ENCODE measurements at places on chromosomes 7 and 10.
A peak's percentile ranks its signal among the peaks of the same experiment; 100 is the strongest.

DNA sequence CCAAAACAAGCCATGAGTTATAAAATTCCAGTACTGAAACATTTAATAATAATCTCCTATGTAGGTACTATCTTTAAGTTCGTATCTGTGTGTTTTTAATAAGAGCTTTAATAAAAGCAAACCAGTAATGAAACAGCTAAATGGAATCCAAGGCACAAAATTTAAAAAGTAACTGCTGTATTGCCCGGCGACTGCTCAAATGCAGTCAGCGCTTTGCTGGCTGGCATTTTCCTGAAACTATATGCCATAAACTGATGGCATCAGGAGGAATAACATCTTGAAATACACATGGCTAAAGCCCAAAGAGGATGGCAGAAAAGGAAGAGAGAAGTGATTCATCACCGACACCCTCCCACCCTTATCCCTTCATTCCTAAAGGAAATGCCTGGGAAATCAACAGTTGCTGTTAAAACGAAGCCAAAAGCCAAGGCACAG, 133.1 kb downstream of the CUBN start:
- DNase-seq: no peak

DNA sequence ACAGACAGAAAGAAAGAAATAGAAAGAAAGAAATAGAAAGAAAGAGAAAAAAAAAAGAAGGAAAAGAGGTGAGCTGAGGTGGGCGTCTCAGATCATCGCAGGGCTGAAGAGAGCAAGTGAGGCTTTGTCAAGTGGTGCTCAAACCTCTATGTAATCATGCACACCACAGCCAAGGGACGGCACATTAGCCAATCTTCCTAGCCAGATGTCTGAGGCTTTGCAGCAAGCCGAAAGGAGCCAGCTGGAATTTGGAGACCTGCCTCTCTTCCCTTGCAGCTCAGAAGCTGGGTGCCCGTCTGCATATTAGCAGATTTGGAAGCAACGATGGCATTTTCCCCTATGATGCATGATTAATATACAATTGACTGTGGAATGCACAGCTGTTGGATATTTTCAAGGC, 52.5 kb downstream of the ADRA2A start:
- no peak for DNase-seq

DNA sequence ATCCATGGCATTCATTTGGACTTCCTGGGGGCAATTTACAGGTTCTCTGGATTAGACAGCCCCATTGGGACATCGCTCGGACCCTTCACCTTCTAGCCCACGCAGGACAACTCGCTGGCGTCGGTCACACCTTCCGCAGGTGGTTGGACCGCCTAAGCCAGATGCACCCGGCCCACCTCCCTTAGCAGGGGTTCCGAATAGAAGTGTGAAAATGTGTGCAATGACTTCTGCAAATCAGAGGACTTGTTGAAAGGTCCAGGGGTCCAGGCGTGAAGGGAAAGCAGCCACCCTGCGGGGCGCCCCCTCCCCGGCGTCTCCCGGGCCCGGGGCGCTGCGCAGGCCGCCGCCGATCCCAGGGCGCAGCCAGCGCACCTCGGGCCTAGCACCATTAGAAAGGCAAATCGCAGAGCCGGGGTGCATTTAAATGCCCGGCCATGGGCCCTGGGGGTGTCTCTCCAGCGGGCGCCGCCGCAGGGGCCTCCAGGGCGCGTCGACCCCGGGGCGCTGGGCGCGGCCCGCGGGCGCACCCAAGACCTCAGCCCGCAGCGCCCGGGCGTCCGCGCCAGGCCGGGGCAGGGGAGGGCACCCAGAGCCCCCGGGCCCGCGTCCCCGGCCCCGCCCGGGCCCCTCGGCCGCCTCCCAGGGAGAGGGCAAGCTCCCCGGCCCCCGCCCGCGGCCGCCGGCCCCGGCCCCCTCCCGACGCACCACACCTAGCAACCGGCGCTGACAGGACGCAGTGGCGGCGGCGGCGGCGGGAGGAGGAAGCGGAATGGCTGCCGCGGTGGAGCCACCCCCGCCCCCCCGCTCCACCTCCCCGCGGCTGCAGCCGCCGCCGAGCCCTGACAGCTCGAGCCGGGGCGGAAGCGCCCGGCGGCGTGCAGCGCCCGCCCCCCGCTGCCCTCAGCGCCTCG, 1.2 kb downstream of the JAZF1 start:
- peak; percentile 63 for DNase-seq

DNA sequence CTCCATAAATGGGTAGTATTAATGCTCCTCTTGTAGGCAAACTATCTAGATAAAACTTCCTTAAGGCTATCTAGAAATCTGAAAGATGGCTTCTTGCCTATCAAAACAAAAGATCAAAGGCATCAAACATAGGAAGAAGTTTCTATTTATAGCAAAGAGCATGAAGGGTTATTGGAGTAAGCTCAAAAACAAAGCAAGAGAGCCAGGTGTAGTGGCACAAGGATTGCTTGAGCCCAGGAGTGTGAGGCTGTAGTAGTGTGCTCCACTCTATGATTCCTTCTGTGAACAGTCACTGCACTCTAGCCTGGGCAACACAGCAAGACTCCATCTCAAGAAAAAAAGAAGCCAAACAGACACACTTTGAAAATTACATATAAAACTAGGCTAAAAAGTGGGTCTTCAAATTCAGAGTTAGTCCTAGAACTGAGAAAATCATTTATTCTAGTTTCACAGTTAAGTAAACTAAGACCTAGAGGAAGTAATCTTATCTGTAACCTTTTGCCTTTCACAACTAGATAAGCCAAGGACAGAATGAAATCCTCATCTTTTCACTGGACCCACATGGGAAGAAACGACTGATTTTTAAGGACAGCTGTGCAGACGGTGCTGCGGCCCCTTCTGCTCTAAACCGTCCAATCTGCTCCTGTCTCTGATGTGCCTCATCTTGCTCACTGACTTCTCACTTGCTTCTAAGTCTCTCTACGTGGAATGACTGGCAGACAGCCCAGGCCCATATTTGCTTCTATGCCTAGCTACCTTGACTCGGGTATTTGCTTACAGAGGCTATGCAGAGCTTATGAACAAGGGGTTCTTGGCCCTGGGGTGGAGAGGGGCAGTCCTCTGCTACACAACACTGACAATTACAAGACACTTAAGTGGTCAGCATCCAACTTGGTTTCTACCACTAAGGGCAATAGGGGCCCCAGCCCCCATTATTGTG, 50.0 kb downstream of the ESYT2 start:
- no peak for DNase-seq

GRCh38 chr10:17023386-17024298, 106.0 kb downstream of the CUBN start:
- peak; percentile 13 for DNase-seq

GRCh38 chr7:70700055-70700940, 431.6 kb upstream of the GALNT17 start:
- no peak for DNase-seq

DNA sequence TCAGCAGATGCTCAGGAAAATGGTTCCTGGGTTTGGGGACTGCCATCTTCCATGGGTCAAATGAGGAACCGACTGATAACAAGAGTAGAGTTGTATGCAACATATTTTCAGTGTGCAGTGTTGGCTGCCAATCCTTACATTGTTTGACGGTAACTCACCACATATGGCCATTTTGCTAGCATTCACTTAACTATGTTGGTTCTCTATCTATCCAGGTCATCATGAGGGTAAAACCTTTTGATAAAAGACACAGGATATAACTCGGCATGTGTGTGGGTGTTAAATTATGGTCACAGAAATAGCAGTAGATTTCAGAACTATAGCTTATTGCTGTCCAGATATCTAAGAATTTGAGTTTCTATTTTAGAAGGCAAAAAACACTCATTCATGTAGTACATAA, 140.7 kb upstream of the AOAH start:
- no peak for DNase-seq

DNA sequence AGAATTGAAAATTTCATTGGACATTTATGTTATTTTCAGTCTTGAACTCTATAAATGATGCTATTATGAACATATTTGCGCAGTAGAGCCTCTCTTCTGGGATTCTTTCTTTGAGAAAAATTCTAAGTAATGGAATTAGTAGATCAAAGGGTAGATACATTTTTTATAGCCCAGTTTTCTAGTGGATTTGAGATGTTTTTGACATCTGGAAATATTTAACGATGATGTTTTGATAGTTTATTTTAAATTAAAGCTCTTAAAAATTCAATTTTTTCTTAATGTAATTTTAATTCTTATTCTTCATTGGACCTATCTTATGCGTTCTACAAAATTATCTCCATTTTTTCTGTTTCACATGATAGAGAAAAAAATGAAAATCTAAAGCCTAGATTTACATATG, 103.0 kb downstream of the ADAM22 start:
- no peak for DNase-seq

DNA sequence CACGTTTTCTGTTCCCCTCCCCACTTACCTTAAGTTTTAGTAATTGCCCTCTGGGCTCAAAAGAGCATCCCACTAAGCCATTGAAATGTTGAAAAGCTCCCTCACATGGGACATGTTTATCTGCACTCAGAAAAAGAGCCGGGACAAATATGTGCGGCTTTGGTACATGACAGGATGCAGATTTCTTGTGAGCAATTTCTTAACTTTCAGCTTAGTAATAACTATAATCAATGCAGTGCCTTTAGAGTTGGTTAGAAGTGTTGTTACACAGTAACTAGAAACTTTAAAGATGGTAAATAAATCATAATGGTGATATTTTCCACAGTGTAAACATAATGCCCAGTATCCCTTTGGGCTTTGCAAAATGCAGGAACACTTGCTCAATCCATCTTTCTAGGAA, 89.2 kb downstream of the ZNF365 start:
- DNase-seq: no peak
